ENCODE measurements at places on chromosomes 4 and X. TPM values are rescaled to one million over a fixed set of nuclear protein-coding genes. Genes with fewer than 3 reads are reported as not detected.

DNA sequence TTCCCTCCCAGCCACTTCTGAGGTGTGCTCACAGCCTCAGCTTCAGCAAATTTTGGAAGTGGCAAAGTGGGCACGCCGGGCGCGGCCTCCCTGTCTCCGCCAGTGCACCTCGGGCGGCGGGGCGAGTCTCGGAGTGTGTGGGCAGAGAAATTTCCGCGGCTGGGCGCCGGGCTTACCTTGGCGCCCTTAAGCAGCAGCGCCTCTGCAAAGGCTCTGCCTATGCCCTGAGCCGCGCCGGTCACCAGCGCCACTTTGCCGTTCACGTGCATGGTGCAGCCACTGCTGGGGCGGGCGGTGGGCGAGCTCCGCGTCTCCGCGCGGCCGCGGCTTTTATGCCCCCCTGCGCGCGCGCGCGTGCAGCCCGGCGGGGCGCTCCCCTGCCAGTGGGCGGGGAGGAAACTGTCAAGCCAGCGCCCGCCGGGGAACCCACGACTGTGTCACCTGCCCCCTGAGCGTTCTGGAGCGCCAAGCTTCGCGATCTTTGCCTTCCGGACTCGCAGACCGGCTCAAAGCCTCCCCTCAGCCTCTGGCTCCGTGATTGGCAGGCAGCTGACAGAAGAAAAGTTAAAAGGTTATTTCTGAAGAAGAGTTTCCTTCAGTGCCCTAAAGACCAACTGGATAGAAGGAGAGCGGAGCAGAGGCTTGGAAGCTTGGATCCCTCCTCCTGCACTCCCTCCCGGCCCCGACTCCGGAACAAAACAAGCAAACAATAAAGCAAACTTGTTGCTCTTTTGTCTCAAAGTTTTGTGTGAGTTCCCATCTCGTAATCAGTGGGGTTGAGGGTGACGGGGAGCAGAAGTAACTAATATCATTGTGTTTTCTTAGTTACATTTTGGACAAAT is at the start of gene HPGD:
TSS of gene HPGD (minus strand) at position 306 of the 842 bp plus-strand sequence. CDS start at position 269, 37 bp downstream.
- H3K4me1 ChIP-seq, result no peaks in the 10 kb centered on the region
- peaks cover 9% of the 10 kb centered on the region for H3K27me3 ChIP-seq
- peak within 1 kb of the TSS; percentile 23 for H3K4me3 ChIP-seq
- no peak for DNase-seq

DNA sequence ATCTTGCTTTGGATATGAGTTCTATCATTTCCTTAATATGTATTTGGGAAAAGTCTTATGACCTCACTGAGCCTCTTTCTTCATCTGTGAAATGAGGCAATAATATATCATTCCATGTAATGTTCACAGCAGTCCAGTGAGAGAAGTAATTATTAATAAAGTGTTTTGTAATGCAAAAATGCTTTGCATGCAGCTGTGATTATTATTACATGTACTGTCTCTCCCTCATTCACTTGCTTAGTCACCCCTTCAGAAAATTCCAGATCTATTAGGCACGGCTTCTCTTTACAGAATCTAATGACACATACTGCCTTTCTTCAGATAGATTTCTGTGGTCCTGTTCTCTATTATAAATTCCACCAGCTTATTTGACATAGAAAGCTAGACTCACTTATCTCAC is 53.5 kb upstream of the FGF13 start:
- no peak for DNase-seq
- H3K4me1 ChIP-seq, result no peaks in the 10 kb centered on the region

GRCh38 chr4:54391104-54391503 is 162.0 kb downstream of the PDGFRA start:
- H3K36me3 ChIP-seq, result no peaks in the 10 kb centered on the region
- no peak overlapping the region for H3K27ac ChIP-seq
- no peak for DNase-seq
- H3K4me1 ChIP-seq, result no peaks in the 10 kb centered on the region
- H3K4me3 ChIP-seq, result no peak overlapping the region
- H3K27me3 ChIP-seq, result no peaks in the 10 kb centered on the region

The IL2RG gene
- 155 TPM for total RNA-seq
